ENCODE measurements at places on chromosomes 1 and 21. TPM values are rescaled to one million over a fixed set of nuclear protein-coding genes. Genes with fewer than 3 reads are reported as not detected.

The S100A4 gene
- total RNA-seq, result 337 TPM

The RGS13 gene
- total RNA-seq, result not detected

The FAM72D gene
- 0.22 TPM for total RNA-seq

The CDK18 gene
- 0.22 TPM for total RNA-seq
